ENCODE measurements at places on chromosomes 2 and 18.

DNA sequence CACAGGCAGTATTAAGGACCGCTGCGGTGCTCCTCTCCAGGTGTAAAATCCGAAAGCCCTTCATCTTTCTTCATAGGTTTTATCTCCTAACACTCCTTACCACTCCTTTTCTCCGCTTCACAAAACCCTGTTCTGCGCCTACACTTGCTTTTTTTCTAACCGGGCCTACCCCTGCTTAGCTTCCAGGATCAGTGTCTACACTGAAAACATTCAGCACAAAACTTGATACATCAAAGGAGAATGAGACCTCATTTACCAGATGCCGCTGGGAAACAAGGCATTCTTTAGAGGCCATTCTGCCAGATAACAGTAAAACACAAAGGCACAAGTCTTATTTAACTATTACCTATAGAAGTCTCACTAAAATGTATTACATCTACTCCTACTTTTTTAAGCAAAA lies 13.1 kb downstream of the CHST10 start:
- no peak for DNase-seq

GRCh38 chr2:233354500-233354924 lies 218 bp downstream of the DGKD start:
- no peak for DNase-seq

DNA sequence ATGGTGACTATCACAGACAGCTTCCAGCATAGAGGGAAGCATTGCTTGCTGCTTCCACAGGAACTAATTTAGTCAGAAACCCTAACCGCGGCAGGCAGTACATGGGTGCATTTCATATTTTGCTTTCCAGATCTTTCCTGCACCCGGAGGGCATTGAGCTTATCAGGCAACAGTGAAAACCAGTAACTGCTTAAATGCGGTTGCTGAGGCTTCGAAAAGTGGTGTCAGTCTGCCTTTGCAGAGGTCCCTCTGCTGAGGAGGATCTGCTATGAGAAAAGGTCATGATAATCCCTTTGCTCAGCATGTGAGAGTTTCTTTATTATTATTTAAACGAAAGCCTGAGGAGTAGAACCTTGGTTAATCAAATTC lies 44.6 kb upstream of the ROCK2 start:
- DNase-seq, result no peak

DNA sequence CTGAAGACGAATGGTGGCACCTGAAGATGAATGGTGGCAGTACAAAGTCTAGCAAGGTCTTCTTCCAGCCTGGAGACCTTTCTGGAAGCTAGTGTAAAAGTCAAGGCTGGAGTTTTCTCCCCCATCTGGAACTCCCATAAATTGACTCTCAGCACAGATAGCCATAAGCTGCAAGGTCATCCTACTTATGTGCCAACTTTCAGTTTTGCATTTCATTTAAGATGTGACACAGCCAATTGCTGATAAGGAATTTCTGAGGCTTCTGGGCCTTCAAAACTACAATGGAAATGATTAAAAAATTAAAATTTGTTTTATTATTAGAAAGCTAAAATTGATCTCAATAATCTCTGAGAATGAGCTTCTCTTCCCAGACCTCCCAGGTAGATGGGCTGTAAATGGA lies 10.2 kb downstream of the XDH start:
- no peak for DNase-seq

DNA sequence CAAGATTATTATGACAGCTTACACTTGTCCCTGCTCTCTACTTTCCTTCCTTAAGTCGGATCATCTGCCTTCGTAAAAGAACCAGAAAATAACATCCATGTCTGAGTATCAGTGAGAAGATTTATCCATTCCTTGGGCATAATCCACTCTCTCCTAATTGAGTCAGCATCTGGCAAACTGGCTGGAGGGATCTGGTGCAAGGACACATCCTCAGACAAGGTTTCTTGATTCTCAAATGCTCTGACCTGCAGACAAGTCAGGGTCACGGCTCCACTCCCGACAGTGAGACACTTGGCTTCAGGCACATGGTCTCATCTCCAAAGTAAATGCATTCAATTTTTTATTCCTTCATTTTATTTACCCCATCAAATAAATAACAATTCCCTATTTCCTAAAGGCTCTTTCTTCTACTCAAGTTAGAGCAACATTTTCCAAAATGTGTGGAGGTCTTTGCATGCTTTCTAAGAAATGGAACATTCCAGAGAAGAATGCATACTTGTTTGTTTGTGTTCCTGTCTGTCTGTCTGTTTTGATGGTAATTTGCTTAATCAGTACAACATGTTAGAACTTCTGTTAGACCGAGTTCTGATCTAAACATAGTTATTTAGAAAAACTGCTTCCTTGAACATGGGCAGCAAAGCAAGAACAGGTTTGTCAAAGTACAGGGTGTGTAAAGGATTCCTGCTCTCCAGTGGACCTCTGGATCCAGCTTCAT lies 246.9 kb downstream of the IRS1 start:
- no peak for DNase-seq

Measured in stimulated activated CD8-positive, alpha-beta memory T cell treated with anti-CD3 and anti-CD28 coated beads, Interleukin-15, amount 100 ng/mL, for 48 hours (primary cell).